Lung (tissue), 17 donors: ENCODE measurements at places on chromosomes 5 and 9. TPM values are rescaled to one million over a fixed set of nuclear protein-coding genes. Genes with fewer than 3 reads are reported as not detected.
A peak's percentile ranks its signal among the peaks of the same experiment; 100 is the strongest.

Gene LHX6
- total RNA-seq, result 3.2 TPM

Gene MARCHF11
- total RNA-seq, result not detected

Gene LSM11
- 2.4 TPM for total RNA-seq

DNA sequence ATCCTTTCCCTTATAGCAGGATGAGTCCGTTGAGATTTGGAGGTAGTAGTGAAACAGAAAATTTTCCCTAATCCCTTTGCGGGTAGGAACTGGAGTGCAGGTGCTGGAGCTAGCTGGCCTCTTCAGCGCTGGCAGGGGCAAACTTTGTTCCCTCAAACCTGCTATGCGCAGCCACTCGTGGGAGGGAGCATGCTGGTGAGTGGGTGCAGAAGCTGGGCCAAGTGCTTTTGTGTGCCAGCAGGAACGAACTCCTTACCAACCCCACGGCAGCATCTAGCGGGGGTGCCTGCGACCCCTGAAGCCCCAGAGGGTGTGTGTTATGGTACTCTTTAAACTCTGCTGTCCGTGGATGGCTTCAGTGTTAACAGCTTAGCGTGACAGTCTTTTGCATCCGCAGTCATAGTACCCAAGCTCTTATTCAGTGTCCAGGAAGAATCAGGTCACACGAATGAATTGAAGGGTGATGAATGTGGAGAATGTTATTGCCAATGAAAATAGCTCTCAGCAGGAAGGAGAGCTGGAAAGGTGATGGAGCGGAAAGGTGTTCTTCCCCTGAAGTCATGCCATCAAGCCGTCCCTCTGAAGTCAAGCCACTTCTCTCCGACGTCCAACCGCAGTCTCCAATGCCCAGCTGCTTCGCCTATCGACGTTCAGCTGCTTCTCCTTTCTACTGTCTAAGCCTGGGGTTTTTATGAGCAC, 1445.1 kb upstream of the CDH9 start:
- H3K36me3 ChIP-seq, result no peaks in the 10 kb centered on the region
- no peaks in the 10 kb centered on the region for H3K4me1 ChIP-seq
- no peak overlapping the region for H3K4me3 ChIP-seq

- H3K36me3 ChIP-seq, result peaks cover 21% of the 10 kb centered on the region
- H3K4me1 ChIP-seq, result peaks cover 32% of the 10 kb centered on the region
- peak; percentile 74 for DNase-seq
These were observed 580 bp upstream of the DUSP1 start for GRCh38 chr5:172771439-172772111.

- H3K27me3 ChIP-seq, result no peaks in the 10 kb centered on the region
- no peaks in the 10 kb centered on the region for H3K36me3 ChIP-seq
- no peak overlapping the region for H3K27ac ChIP-seq
- H3K4me3 ChIP-seq, result no peak overlapping the region
- no peak for DNase-seq
- no peaks in the 10 kb centered on the region for H3K4me1 ChIP-seq
These were observed 134.4 kb downstream of the TMEM38B start for GRCh38 chr9:105828596-105829213.

- no peaks in the 10 kb centered on the region for H3K4me1 ChIP-seq
- H3K4me3 ChIP-seq, result no peak overlapping the region
- H3K36me3 ChIP-seq, result no peaks in the 10 kb centered on the region
These were observed 231.3 kb upstream of the TYRP1 start for GRCh38 chr9:12461763-12462460.

DNA sequence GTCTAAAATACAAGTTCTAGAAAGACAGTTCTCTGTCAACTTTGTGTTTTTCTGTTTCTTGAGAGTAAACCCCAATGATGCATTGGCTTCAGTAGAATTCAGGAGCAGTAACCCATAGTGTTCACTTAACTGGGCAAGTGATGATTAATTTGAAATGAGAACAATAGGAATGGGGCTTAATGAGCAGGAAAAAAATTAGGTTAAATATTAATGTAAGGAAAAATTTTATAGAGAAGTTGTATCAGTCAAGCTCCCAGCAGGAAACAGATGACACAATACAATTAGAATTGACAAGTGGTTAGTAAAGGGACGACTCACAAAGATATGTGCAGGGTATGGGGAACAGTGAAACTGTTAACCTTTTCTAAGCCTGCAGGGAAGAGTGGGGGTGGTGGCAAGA, 38.2 kb downstream of the ENTREP1 start:
- no peaks in the 10 kb centered on the region for H3K36me3 ChIP-seq
- H3K27me3 ChIP-seq, result no peaks in the 10 kb centered on the region
- no peaks in the 10 kb centered on the region for H3K4me1 ChIP-seq

- no peak overlapping the region for H3K27ac ChIP-seq
- DNase-seq, result no peak
- H3K4me1 ChIP-seq, result peaks cover 19% of the 10 kb centered on the region
- H3K36me3 ChIP-seq, result peaks cover 11% of the 10 kb centered on the region
These were observed 32.6 kb downstream of the ECPAS start for GRCh38 chr9:111451570-111451969.

- no peak for DNase-seq
- H3K36me3 ChIP-seq, result peaks cover 6% of the 10 kb centered on the region
- no peak overlapping the region for H3K27ac ChIP-seq
These were observed 27.7 kb downstream of the HMGCR start for GRCh38 chr5:75364571-75365280.

DNA sequence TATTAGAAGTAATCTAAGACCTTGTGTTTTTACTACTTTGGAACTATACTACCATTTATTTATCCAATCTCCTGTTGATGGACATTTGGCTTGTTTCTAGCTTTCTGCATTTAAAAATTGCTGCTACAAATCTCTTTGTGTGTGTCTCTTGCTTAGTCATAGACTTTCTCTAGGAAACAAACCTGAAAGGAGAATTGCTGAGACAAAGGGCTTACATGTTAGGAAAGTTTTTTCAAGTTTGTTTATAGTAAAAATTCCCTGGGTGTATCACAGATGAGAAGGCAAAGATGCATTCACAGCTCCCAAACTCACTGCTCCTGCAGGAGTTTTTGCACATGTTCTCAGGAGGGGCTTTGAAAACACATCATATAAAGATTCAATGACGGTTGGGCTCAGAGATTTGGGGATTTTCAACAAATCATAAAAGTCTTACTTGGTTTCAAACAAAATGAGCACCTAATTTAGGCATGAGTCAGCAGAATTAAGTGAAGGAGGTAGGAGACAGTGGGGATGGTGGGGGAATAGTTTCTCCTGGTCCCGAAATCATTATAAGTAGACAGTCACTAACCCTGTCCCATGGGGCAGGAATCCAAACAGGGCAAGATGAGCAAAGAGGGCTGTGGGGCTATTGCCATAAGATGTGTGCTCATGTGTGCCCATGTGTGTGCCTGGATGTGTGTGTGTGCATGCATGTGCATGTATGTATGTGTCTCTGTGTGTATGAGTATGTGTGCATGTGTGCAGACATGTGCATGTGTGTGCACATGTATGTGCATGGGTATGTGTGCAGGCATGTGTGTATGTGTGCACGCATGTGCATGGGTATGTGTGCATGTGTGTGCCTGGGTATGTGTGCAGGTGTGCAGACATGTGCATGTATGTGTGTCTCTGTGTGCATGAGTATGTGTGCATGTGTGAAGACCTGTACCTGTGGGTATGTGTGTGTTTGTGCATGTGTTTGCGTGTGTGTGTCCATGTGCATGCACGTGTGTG, 43.4 kb upstream of the S1PR3 start:
- H3K27ac ChIP-seq, result no peak overlapping the region
- H3K36me3 ChIP-seq, result no peaks in the 10 kb centered on the region
- no peak overlapping the region for H3K4me3 ChIP-seq
- peaks cover 16% of the 10 kb centered on the region for H3K4me1 ChIP-seq
- no peaks in the 10 kb centered on the region for H3K27me3 ChIP-seq
